NAMALWA (cell line): ENCODE measurements at places on chromosomes 6 and 20.

- no peak for DNase-seq
Measured at GRCh38 chr6:144158133-144158532, 7.8 kb downstream of the STX11 start.

- DNase-seq, result no peak
Measured at GRCh38 chr20:17699931-17700351, at the start of gene BANF2. TSS of gene BANF2 (plus strand) at chr20:17699966. CDS start at chr20:17725026, 25,060 bp downstream.

DNA sequence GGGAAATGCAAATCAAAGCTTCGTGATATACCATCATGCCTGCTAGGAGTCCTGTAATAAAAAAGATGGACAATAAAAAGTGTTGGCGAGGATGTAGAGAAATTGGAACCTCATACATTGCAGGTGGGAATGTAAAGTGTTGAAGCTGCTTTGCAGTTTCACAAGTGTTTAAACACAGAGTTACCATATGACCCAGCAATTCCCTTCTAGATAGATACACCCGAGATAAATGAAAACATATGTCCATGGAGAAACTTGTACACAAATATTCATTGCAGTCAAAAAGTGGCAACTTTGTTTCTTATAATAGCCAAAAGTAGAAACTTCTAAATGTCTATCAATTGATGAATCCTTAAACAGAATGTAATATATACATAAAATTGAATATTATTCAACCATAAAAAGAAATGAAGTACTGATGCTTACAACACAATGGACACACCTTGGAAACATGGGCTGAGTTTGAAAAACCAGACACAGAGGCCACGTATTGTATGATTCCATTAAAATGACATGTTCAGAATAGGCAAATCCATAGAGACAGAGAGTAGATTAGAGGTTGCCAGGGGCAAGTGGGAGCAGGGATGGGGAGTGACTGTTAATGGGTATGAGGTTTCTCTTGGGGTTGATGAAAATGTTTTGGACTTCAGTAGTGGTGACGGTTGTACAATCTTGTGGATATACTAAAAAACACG, 20.8 kb upstream of the ERVFRD-1 start:
- no peak for DNase-seq

DNA sequence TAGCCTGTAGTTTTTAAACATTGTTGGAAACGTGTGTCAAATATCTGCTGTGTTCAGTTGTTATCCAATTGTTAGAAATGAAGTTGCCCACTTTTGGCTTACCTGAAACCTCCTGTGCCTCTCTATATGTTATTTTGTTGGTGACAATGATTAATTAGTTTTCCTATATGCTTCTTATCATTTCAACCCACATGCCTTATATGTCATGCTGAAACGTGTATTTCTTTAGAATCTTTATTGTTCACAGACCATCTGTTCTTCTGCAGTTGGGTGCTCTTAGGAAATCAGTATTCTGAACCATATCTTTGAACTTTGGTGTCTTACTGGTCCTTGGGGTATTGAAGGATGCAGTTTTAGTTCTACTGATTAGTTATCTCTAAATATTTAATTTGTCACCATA, 91.2 kb upstream of the SCGN start:
- no peak for DNase-seq

DNA sequence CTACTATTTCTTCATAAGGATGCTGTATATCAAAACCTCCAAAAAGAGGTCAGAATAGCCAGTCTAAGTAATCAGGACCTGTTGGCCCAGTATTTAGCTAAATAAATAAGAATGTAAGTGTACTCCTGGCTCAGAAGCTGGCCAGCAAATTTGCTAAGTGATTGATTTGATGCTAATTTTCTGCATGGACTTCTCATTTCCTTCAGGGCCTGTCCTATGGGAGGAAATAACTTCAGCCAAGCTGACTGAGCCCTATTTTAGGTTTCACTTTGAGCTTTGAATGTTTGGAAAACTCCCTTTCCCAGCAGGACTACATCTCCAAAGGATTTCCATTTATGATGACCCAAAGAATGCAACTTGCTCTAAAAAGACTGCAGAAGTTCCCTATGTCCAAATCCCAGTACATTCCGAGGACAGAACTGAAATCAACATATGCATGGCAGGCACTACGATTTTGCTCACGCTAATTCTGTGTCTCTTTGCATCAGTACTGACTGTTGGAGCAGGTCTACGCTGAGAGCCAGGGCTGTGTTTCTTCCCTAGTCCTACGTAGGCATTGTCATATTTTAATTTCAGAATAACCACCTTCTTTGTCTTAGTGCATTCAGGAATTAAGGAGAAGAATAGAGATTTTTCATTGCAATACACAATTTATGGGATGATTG, 441.4 kb upstream of the PLCB4 start:
- no peak for DNase-seq

- no peak for DNase-seq
Measured at GRCh38 chr20:3553663-3554062, 82.8 kb downstream of the ATRN start.

DNA sequence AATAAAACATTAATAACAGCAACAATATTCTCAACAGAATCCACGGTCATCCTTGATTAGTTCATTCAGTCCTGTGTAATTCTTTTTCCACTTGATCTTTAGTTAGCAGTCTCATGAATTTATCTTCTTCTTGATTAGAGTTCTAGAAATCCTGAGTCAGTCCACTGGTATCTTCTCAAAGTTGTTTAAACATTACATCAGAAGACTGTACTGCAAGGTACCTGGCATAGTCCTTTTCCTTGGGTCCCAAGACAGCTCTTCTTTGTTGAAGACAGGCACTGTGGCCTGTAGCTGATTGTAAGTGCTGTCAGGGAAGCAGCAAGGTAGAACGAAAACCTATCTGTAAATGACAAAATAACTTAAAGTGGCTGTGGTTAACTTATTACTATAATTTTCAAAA, 11.8 kb downstream of the MAP3K4 start:
- DNase-seq, result no peak

DNA sequence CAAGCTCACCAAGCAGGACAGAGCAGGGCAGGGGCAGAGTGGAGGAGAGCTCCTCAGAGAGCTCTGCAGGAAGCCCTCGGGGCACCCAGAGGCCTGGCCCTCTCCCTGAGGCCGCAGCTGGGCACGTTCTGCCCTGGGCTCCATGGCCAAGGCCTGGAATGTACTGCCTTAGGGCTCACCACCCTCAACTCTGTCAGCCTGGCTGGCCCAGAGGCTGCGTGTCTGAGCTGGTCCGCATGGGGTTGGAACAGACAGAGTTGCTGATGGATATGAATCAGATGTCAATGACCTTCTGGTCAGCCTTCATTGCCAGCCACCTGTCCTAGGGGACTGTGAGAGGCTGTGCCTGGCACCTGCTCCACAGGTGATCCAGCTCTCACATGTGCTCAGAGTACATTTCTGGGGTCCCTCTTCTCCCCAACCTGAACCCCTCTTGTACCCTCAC, 33.2 kb upstream of the PCMTD2 start:
- DNase-seq, result no peak

- DNase-seq, result peak; percentile 38
Measured at GRCh38 chr6:143059663-143060353, 881 bp upstream of the AIG1 start.

DNA sequence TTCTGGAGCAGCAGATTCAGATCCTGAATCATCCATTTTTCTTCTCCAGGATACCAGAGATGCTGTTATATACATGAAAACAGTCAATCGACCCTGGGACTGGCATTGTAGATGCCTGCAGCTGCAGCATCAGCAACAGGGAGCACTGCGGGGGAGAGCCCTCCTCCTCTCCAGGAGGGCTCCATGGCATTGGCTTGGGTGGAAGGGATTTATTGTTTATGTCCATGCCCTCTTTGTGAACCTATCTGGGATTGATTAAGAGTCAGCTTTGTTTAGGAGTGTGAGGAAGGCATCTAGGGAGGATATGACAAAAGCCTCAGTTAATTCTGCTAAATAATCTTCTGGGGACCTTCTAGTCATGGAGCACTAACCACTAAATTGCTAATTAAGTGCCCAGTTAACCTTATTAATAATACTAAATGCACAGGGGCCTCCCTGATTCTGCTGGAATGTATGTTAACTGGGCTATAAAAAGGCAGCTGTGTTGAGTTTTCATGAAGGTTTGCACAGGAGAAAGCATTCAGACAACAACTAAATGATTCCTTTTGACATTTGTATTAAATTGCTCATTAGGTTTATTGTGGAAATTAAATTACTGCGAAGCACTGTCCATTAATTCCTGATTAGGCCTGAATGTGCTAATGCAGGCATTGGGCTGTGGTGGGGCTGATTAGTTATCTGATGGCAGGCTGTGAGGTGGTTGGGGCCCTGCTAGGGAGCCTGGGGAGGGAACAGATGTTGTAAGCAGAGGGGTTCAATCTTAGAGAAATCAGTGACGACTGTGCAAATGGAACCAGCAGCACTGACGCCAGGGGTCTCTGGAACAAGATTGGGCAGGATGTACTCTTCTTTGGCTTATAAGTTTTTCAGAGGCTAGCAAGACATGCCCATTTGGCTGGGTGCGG, 57.6 kb downstream of the IMPG1 start:
- DNase-seq, result no peak

GRCh38 chr6:21769968-21770367, 176.4 kb downstream of the SOX4 start:
- no peak for DNase-seq

- no peak for DNase-seq
Measured at GRCh38 chr6:114638341-114638740, 295.5 kb upstream of the HS3ST5 start.

GRCh38 chr6:106076139-106076538, 10.0 kb upstream of the PRDM1 start:
- DNase-seq, result no peak

- peak; percentile 5 for DNase-seq
Measured at GRCh38 chr20:46963758-46964617, 69.3 kb downstream of the EYA2 start.
